ENCODE measurements at places on chromosomes 2 and 18.

DNA sequence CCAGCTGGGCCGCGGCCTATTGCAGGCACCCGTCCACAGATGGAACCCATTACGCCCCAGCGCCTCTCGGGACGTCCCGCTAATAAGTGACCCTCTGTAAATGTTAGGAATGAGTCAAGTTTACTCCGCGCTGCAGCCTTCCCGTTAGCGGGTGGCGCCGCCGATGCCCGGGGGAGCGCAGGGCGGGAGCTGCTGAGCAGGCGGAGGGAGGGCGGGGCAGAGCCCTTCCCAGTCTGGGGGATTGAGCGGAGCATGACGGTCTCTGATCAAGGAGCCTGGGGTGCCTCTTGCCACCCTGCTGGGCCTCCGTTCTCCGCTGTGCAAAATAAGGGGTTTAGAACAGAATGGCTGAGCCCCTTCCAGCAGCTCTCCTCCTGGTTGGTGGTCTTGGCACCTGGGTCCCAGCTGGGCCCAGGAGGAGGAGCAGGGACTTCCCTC is 10.5 kb downstream of the CROCC2 start:
- DNase-seq: no peak

DNA sequence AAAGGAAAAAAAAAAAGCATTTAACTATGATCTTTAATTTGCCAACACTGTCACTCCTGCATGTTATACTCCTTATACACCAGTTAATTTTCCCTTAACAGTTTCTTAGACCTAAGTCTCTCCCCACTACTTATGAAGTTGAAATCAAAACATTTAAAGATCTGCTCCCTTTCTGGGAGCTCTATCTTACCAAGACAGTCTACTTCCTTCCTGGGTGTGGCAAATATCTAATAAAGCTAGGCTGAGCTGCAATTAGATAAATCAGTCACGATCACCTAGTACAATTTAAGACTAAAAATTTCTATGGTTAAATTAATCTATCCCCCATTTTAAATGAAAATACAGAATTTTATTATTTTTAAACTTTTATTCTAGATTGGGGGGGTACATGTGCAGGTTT is 33.4 kb downstream of the PUM2 start:
- no peak for DNase-seq

DNA sequence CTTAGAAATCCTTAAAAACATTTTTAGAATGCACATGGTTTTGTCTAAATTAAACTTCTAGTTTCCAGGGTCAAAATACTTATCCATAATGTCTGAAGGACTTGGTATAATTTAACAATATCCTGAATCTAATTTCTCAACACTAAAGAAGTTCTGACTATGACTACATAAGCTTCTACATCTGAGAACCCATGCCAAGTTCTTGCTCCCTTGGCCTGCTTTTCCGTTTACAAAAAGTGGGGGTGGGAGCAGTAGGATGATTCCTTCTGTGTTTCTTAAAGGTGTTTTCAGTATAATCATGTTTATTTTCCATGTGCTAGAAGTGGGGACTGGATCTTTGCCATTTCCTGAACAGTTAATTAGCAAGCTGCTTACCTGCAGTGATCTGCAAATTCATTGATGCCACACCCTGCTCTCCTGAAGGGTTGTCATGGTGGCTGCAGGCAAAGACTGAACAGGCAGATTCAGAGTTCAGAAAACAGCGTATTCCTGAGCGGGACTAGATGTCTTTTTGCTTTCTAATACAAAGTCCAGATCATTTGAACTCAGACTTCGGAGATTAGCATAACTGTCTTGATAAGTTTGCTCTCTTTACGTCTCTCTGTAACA is 36.2 kb downstream of the ADNP2 start:
- no peak for DNase-seq

- DNase-seq: no peak
These were observed 38.9 kb downstream of the TMEM17 start for GRCh38 chr2:62467100-62467474.

GRCh38 chr2:118929059-118929458 is 12.9 kb upstream of the MARCO start:
- DNase-seq: no peak

DNA sequence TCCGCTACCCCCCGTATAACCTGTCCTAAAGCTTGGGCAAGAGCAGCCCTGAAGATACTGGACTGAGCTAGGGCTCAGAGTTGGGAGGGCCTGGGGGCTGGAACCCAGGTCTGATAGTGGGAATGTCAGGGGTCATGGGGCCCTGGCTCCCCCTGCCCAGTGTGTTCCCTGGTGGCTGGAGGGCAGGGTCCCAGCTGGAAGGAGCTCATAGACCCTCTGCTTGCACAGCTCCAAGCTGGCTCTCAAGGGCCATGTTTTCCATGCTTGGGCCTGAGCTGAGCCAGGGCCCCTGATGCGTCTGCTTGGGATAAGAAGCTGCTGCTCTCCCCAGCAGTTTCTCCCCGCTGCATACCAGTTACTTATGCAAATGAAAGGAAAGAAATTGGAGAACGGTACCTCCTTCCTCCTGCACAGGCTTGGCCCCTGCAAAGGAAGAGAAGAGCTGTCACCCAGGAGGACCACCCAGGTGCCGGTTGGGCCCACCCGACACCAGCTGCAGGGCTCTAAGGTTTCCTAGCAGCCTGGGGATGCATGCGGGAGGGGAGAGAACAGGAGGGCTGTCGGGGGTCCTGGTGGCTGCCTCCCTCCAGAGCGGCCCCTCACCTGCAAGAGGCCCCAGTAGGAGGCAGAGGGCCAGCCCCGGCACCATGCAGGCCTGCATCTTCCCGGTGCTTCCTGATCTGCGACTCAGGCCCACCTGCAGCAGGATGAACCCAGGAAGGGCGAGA is 628 bp downstream of the OTOS start:
- DNase-seq: no peak

- no peak for DNase-seq
These were observed 60.7 kb upstream of the ZNF532 start for GRCh38 chr18:58803978-58804377.

DNA sequence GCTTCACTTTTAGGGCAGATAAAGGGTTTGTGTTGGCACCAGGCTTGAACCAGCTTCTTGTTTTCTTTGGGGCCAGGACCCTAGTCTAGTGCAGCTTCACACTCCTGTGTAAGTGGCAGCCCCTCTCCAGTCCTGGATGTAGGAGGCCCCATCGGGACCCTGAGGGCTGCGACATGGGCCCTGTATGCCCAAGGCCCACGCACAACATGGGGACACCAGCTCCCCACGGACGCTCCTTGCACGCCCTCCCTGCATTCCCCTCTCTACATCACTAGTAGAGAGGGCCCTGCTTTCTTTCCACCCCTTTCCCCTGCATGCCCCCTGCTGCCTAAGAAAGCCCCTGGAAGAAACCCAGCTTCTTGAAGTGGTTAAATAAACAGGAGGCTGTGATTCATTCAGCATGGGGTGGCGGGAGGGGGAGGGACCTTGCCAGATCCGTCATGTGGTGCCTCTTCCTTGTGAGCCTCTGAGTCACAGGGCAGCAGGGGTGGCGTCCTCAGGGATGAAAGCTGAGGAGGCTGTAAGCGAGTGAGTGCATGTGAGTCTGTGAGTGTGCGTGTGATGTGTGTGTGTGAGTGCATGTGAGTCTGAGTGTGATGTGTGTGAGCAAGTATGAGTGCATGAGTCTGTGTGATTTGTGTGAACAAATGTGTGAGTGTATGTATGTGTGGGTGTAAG is 42.5 kb downstream of the COPS8 start:
- DNase-seq: no peak
